Tibial artery (tissue), 4 donors: ENCODE measurements at places on chromosomes 2 and 18.
A peak's percentile ranks its signal among the peaks of the same experiment; 100 is the strongest.

GRCh38 chr2:172447811-172448493, 20.6 kb downstream of the ITGA6 start:
- DNase-seq: no peak
- H3K27me3 ChIP-seq: no peaks in the 10 kb centered on the region
- H3K27ac ChIP-seq: no peak overlapping the region
- H3K4me1 ChIP-seq: peaks cover 9% of the 10 kb centered on the region
- no peak overlapping the region for H3K4me3 ChIP-seq

- H3K4me1 ChIP-seq: peaks cover 13% of the 10 kb centered on the region
- H3K27me3 ChIP-seq: no peaks in the 10 kb centered on the region
- H3K27ac ChIP-seq: no peak overlapping the region
- no peak for DNase-seq
- H3K4me3 ChIP-seq: no peak overlapping the region
- no peaks in the 10 kb centered on the region for H3K36me3 ChIP-seq
Observed at GRCh38 chr2:232486558-232487384, 863 bp downstream of the ECEL1 start.

DNA sequence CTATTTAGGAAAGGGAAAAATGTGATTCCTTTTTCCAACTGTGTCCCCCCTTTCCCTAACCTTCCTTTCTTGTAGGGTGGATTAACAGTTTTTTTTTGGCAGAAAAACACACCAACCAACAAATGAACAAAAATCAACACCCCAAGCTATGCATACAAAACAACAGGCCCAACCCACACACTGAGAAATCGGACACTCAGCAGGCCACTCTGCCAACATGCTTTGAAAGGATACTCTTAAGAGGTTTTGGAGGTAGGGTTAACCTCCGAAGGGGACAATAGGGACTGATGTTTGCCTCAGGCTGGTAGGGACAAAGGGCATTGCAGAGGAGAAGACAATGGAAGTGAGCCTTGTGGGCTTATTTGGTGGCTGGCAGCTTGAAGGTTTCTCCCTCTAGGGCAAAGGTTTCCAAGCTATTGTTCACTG, 33.1 kb upstream of the POLE4 start:
- H3K27ac ChIP-seq: no peak overlapping the region
- no peaks in the 10 kb centered on the region for H3K36me3 ChIP-seq
- H3K4me1 ChIP-seq: no peaks in the 10 kb centered on the region
- DNase-seq: no peak

GRCh38 chr2:197673606-197674005, 1.8 kb downstream of the RFTN2 start:
- H3K4me1 ChIP-seq: no peaks in the 10 kb centered on the region
- DNase-seq: no peak
- no peaks in the 10 kb centered on the region for H3K27me3 ChIP-seq
- peak overlapping the region; percentile 49 for H3K4me3 ChIP-seq
- H3K36me3 ChIP-seq: no peaks in the 10 kb centered on the region

DNA sequence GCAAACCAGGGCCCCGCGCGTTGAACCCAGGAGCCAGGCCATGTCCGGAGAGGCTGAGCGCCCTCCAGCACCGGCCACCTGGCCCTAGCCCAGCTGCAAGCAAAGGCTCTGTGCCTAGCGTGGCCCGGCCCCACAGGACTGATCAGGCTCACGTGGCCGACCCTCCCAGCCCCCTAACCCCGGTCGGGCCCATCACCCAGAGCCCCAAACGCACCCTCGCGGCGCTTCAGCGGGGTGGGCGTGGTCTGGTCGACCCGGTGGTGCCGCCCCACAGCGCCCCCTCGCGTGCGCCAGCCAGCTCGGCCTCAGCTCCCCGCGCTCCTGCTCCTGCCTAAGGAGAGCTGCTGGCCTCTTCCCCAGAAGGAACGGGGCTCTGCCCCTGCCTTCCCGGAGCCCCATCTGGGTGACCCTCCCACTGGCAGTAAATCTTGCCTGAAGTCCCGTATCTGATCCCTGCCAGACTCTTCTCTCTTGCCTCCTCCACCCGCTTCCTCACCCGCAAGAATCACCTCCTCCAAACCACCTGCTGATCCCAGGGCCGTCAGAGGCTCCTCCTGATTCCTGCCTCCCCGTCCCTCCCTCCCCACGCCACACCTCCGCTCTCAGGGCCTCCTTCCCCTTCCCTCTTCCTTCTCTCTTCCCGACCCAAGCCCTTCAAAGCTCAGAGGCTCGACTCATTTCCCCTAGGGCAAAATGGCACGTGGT, 12.3 kb upstream of the TEX51 start:
- no peaks in the 10 kb centered on the region for H3K4me1 ChIP-seq
- H3K36me3 ChIP-seq: no peaks in the 10 kb centered on the region
- peaks cover 36% of the 10 kb centered on the region for H3K27me3 ChIP-seq
- no peak for DNase-seq

DNA sequence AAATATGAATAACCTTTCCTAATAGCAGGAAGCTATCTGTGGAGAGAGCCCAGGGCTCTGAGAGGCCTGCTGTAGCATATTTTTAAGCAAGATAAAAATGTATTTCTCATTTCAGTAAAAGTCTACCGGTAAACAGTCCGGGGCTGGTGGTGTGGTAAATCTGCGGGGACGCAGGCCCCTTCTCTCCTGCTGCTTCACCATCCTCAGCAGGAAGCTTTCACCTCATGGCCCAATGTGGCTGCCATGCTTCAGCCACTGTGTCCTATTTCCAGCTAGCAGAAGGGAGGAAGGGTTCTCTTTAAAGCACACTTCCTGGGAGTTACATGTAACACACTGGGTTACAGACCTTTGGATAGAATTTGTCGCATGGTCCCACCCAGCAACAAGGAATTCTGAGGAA, 79.5 kb upstream of the ODC1 start:
- no peaks in the 10 kb centered on the region for H3K36me3 ChIP-seq
- H3K27ac ChIP-seq: no peak overlapping the region
- DNase-seq: no peak
- H3K4me1 ChIP-seq: no peaks in the 10 kb centered on the region

GRCh38 chr2:200411831-200412230, 98.0 kb downstream of the KCTD18 start:
- DNase-seq: no peak
- peaks cover 5% of the 10 kb centered on the region for H3K36me3 ChIP-seq
- no peaks in the 10 kb centered on the region for H3K27me3 ChIP-seq
- H3K4me1 ChIP-seq: no peaks in the 10 kb centered on the region

- no peaks in the 10 kb centered on the region for H3K27me3 ChIP-seq
- H3K4me1 ChIP-seq: no peaks in the 10 kb centered on the region
- no peak for DNase-seq
- H3K4me3 ChIP-seq: no peak overlapping the region
- H3K36me3 ChIP-seq: no peaks in the 10 kb centered on the region
Observed at GRCh38 chr18:1045658-1046057, 141.0 kb downstream of the ADCYAP1 start.

DNA sequence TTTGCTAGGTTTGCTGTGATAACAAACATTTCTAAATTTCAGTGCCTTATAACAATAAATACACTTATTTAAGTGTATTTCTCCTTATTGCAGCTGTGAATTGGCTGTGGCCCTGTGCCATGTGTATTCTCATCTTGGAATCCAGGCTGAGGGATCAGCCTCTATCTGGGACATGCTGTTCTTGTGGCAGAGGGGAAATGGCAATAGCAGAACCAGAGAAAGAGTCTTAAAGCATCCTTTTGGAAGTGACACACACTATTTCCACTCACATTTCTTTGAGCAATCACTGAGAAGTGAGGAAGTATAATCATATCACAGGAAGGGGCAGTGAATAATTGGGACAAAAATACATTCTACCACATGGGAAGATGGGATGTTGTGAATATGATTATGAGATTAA, 66.2 kb upstream of the PROKR1 start:
- no peak overlapping the region for H3K4me3 ChIP-seq
- H3K4me1 ChIP-seq: no peaks in the 10 kb centered on the region
- no peaks in the 10 kb centered on the region for H3K27me3 ChIP-seq
- H3K27ac ChIP-seq: no peak overlapping the region

DNA sequence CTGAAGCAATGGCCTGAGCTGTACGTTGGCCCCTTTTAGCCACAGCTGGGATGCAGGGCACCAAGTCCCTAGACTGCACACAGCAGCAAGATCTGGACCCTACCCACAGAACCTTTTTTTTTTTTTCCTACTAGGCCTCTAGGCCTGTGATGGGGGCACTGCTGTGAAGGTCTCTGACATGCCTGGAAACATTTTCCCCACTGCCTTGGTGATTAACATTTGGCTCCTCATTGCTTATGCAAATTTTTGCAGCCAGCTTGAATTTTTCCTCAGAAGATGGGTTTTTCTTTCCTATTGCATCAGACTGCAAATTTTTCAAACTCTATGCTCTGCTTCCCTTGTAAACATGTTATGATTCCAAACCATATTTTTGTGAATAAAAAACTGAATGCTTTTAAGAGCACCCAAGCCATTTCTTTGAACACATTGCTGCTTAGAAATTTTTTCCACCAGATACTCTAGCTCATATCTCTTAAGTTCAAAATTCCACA, 33.5 kb downstream of the PDE1A start:
- no peaks in the 10 kb centered on the region for H3K4me1 ChIP-seq
- H3K4me3 ChIP-seq: no peak overlapping the region
- no peak overlapping the region for H3K27ac ChIP-seq
- no peaks in the 10 kb centered on the region for H3K36me3 ChIP-seq
- no peaks in the 10 kb centered on the region for H3K27me3 ChIP-seq
- DNase-seq: no peak

- H3K27ac ChIP-seq: no peak overlapping the region
- H3K27me3 ChIP-seq: no peaks in the 10 kb centered on the region
- DNase-seq: no peak
Observed at GRCh38 chr2:48210189-48210588, 303.9 kb upstream of the FBXO11 start.

DNA sequence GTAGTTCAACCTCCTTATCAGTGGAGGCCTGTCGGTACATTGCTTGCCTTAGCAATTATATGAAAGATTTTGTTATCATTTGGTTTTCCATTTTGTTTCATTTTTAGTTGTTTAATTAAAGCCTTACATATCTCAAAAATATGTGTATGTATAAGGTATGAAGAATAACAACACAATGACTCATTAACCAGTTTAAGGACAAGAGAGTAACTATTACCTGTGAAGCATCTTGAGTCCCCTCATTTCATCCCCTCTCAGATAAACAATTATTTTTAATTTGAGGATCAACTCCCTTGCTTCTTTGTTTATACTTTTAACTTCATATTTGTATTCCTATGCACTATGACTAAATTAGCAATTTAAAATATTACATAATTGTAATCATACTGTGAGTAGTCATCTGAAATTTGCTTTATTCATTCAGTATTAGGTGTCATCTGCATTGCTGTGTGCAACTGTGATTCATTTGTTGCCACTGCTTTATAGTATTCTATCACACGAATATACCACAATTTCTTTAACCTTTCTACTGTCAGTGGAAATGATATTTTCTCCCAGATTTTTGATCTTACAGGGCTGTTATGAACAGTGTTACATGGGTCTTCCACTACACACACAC, 126.4 kb downstream of the RNF152 start:
- peaks cover 11% of the 10 kb centered on the region for H3K4me1 ChIP-seq
- no peaks in the 10 kb centered on the region for H3K36me3 ChIP-seq
- no peaks in the 10 kb centered on the region for H3K27me3 ChIP-seq
- no peak overlapping the region for H3K27ac ChIP-seq
- DNase-seq: no peak

DNA sequence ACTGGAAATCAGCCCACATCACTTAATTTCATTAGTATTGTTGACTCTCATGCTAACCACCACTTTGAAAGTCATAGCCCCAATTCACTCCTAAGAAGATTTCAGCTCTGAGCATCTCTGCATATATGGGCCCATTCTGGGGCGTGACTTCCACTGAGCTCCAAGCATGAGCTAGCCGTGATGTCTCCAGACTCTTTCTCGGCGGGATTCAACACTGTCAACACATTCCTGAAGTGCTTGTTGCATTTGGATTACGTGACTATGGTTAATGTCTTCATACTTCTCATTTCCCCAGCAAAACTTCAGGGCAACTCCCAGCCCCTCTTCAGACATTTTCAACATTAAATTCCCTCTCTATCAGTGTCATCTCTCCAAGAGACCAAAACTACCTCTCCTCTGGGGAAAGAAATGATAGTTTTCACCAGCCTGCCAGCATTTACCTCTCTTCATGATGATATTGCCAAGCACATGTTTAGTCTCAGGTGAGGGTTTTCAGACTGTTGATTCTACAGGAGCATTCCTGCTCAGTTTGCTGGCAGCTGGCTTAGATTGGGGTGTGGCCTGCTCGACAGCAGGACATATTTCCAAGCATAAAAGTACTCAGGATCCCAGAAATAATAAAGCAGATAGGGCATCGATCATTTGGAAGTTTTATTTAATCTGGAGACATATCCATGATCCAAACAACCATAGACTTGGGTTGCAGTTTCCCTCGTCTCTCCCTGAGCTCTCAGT, 81.7 kb downstream of the FEZ2 start:
- peaks cover 27% of the 10 kb centered on the region for H3K4me1 ChIP-seq
- peaks cover 96% of the 10 kb centered on the region for H3K36me3 ChIP-seq
- H3K4me3 ChIP-seq: no peak overlapping the region

DNA sequence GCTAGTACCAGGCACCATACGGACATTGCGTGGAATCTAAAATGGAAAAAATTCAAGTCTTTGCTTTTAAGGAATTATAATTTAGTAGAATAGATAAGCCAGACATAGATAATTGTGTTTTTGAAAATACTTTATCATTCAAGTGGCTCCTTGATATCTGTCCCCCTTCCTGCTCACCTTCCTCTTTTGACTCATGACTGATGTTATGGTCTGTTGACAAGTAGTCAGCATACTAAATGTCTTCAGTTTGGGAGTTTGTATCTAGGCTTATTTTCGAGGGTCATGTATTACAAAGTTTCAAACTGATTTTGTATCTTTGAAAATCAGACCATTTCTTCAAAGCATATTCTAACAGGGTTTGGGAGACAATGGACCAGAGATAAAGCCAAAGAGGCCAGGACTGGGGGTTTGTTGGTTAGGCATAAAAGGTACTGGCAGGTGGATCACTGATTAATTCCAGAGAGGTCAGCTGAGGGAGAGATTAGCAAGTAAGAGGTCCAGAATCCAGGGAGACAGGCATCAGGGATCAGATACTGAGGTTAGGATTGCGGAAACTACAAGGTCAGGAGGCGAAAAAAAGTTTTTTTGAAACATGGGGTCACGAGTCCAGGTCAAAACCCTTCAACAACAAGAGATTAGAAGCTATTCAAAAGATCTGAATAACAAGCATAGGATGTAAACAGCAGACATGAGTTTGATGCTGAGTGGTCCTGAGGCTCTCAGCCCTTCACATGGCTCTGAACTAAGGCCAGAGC, 31.5 kb upstream of the KLHL14 start:
- H3K4me1 ChIP-seq: no peaks in the 10 kb centered on the region
- H3K36me3 ChIP-seq: no peaks in the 10 kb centered on the region
- no peak for DNase-seq
- no peaks in the 10 kb centered on the region for H3K27me3 ChIP-seq
- no peak overlapping the region for H3K27ac ChIP-seq
- no peak overlapping the region for H3K4me3 ChIP-seq

- peak overlapping the region; percentile 51 for H3K4me3 ChIP-seq
- no peaks in the 10 kb centered on the region for H3K4me1 ChIP-seq
- DNase-seq: no peak
- peak overlapping the region; percentile 76 for H3K27ac ChIP-seq
- no peaks in the 10 kb centered on the region for H3K36me3 ChIP-seq
Observed at GRCh38 chr2:187446711-187447110, 1.3 kb downstream of the CALCRL start.

GRCh38 chr2:214497489-214497888, 86.6 kb downstream of the VWC2L start:
- H3K4me1 ChIP-seq: peaks cover 6% of the 10 kb centered on the region
- no peak overlapping the region for H3K4me3 ChIP-seq
- H3K27me3 ChIP-seq: no peaks in the 10 kb centered on the region
- DNase-seq: peak; percentile 66

GRCh38 chr2:16485251-16485650, 180.4 kb downstream of the CYRIA start:
- DNase-seq: no peak
- H3K27me3 ChIP-seq: no peaks in the 10 kb centered on the region
- H3K27ac ChIP-seq: no peak overlapping the region
- H3K36me3 ChIP-seq: no peaks in the 10 kb centered on the region
- H3K4me1 ChIP-seq: no peaks in the 10 kb centered on the region
